Mesothelial cell of epicardium (in vitro differentiated cells): ENCODE measurements at places on chromosomes 2 and 18. TPM values are rescaled to one million over a fixed set of nuclear protein-coding genes. Genes with fewer than 3 reads are reported as not detected.

GRCh38 chr18:57837917-57838548 lies 34.9 kb upstream of the ATP8B1 start:
- peaks cover under 1% of the 10 kb centered on the region for H3K4me1 ChIP-seq
- no peak overlapping the region for H3K27ac ChIP-seq
- H3K4me3 ChIP-seq, result no peak overlapping the region
- no peaks in the 10 kb centered on the region for H3K27me3 ChIP-seq

DNA sequence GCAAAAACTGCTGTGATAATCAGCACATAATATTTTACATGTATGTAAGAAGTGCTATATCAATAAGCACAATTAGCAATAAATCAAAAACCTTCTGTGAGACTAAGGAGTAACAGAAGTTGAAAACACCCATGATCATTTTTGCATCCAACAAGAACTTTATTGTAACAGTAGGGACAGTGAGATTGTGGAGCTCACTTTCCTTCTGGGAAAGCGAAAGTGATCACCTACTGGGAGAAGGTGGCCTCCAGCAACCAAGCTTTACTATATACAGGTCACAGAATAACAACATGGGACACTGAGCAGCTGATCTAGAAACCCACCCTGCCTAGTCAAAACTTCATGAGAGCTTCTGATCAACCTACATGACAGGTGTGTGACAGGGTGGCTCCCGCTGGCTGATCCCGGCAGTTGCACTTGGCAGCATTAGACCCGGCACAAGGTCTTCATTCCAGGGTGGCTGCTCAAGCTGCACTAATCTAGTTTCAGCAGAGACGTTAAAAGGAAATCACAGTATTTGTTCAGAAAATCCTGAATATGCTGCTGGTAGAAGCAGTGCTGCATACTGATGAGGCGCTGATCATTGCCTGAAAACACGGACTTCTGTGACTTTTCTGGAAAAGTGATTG lies 63.5 kb upstream of the ARL5A start:
- peaks cover 16% of the 10 kb centered on the region for H3K4me1 ChIP-seq
- H3K36me3 ChIP-seq, result peaks cover 5% of the 10 kb centered on the region
- no peaks in the 10 kb centered on the region for H3K27me3 ChIP-seq
- no peak overlapping the region for H3K27ac ChIP-seq
- no peak overlapping the region for H3K4me3 ChIP-seq

IL1RL2 gene
- 0.40 TPM in 1 of 3 replicates, not detected in the others for total RNA-seq

DNA sequence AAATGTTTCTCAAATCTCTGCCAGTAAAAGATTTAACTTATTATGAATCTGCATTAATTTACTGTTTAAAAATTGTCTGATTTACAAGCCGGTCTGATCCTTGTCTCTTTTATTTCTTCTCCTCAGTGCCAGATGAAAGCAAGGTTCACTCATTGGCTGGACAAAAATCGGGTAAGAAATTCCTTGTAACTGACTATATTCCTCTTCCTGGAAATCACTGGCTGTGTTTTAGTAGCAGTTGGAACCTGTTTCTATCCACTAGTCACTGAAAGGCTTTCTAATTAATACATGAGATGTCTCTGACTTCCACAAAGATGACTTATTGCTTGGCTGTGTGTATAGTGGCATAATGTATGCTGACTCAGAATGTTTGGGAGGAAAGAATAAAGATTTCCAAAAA lies 436.6 kb upstream of the NRP2 start:
- H3K4me1 ChIP-seq, result peaks cover 10% of the 10 kb centered on the region
- DNase-seq, result no peak
- peak overlapping the region; percentile 52 for H3K27ac ChIP-seq
- no peak overlapping the region for H3K4me3 ChIP-seq
- H3K27me3 ChIP-seq, result no peaks in the 10 kb centered on the region

DNA sequence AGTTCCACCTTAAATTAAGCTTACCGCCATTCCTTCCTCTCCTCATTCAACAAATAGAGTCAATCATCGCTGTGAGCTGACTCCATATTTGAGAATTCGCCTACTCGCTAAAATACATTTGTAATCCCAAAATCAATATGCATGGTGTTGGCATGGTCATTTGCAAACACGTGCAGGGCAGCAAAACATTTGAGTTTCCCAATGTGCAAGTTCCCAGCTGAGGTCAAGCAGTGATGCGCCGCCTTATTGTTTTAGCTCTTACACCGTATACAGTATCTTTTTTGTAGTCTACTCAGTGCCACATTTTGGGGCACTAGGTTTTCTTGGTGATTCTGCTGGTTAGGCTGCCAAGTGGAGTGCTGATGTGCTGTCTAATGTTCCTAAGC lies 73.3 kb upstream of the MGAT4A start:
- no peak for DNase-seq
- peaks cover 12% of the 10 kb centered on the region for H3K4me1 ChIP-seq
- H3K27ac ChIP-seq, result no peak overlapping the region
- no peak overlapping the region for H3K4me3 ChIP-seq
- H3K36me3 ChIP-seq, result no peaks in the 10 kb centered on the region

ASB18 gene
- total RNA-seq, result not detected in 3 replicates

GRCh38 chr2:236252602-236253001 lies 11.6 kb downstream of the ASB18 start:
- H3K36me3 ChIP-seq, result no peaks in the 10 kb centered on the region
- no peak overlapping the region for H3K27ac ChIP-seq
- peaks cover 9% of the 10 kb centered on the region for H3K4me1 ChIP-seq
- DNase-seq, result no peak
- H3K4me3 ChIP-seq, result no peak overlapping the region
- peaks cover 5% of the 10 kb centered on the region for H3K27me3 ChIP-seq

GRCh38 chr2:98736464-98736889 lies 5.5 kb upstream of the MGAT4A start:
- no peak overlapping the region for H3K4me3 ChIP-seq
- no peak overlapping the region for H3K27ac ChIP-seq
- peaks cover 21% of the 10 kb centered on the region for H3K27me3 ChIP-seq
- no peaks in the 10 kb centered on the region for H3K36me3 ChIP-seq
- no peak for DNase-seq

DNA sequence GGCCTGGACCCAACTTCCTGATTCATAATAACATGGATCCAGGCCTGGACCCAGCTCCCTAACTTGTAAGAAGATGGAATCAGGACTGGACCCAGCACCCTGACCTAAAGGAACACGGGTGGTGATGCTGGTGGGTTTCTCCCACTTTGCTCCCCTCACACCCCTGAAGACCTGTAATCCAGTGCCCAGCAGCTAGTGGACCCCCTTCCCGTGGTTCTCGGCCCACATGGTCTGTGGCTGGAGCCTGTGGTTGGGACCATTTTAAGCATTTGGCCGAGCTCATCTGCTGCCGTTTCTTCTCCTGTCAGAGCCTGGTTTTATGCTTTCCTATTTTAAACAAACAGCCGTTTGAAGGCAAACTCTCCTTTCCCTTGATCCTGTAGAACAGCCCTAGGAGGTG lies 232.8 kb downstream of the EIPR1 start:
- no peaks in the 10 kb centered on the region for H3K27me3 ChIP-seq
- DNase-seq, result no peak
- H3K27ac ChIP-seq, result no peak overlapping the region
- no peaks in the 10 kb centered on the region for H3K4me1 ChIP-seq

GRCh38 chr2:130381619-130382018 lies 25.8 kb downstream of the PTPN18 start:
- no peaks in the 10 kb centered on the region for H3K27me3 ChIP-seq
- H3K27ac ChIP-seq, result no peak overlapping the region
- DNase-seq, result no peak
- no peaks in the 10 kb centered on the region for H3K36me3 ChIP-seq
- H3K4me1 ChIP-seq, result peaks cover 2% of the 10 kb centered on the region
- no peak overlapping the region for H3K4me3 ChIP-seq

GRCh38 chr2:240593026-240593702 lies 6.6 kb downstream of the CAPN10 start:
- peaks cover 7% of the 10 kb centered on the region for H3K4me1 ChIP-seq
- H3K27ac ChIP-seq, result no peak overlapping the region
- H3K4me3 ChIP-seq, result no peak overlapping the region
- no peak for DNase-seq

PROC gene
- total RNA-seq, result 0.24 to 0.25 TPM (median 0.25 TPM) in 3 replicates

XDH gene
- total RNA-seq, result 3.8 to 3.9 TPM (median 3.9 TPM) in 3 replicates

DNA sequence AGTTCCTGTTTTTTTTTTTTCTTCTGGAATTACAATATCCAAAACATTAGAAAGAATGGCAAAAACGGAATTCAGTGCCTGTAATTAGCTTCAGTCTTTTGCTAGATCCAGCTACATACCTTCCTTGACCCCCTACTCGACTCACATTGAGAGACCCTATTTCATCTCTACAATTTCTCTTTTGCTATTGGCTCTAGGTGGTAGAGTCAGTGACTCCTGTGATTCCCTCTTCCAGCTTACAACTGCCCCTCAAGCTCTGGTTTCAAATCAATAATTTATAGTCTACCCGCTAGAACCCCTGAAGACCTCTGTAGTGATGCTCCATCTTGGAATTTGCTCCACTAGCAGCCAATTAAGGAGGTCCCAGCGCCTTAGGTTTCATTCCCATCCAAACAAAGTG lies 125.8 kb downstream of the TMEFF2 start:
- no peaks in the 10 kb centered on the region for H3K36me3 ChIP-seq
- no peak overlapping the region for H3K4me3 ChIP-seq
- H3K4me1 ChIP-seq, result peaks cover 26% of the 10 kb centered on the region
- no peak overlapping the region for H3K27ac ChIP-seq
- no peak for DNase-seq

DNA sequence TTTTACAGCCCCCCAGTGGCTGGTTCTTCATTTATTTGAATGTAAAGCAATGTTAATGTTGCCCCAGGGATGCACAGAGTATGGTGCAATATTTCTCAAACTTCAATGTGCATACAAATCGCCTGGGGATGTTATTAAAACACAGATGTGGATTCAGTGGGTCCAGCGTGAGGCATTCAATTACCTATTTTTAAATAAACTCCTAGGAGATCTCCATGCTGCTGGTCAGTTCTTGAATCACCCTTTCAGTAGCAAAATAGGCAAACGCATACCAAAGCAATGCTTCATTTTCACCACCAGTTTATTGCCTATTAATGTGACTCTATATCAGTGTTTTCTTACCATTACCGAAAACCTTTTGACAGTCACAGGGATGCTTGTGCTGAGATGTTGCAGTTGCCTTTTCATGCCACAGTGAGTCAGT lies 530.7 kb downstream of the CBLN2 start:
- H3K4me3 ChIP-seq, result no peak overlapping the region
- no peak for DNase-seq
- peaks cover 4% of the 10 kb centered on the region for H3K4me1 ChIP-seq
- no peak overlapping the region for H3K27ac ChIP-seq

DNA sequence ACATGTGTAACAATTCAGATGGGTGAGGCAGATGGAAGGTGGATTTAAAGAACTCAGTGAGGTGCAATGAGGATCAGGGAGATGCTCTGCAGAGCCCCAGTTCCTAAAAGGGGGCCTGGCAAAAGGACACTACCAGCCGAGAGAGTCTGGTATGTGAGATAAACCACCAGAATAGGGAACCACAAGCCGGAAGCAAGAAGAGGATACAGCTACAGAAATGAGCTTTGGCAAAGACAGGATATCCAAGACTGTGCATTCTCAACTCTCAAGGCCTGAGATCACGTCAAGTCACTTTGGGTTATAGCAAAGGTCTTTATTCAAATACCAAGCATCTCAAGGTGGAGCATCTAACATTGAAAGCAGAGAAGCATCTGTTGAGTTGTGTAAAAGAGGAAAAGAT lies 293.5 kb downstream of the ARHGAP15 start:
- no peak overlapping the region for H3K27ac ChIP-seq
- no peaks in the 10 kb centered on the region for H3K36me3 ChIP-seq
- no peaks in the 10 kb centered on the region for H3K4me1 ChIP-seq
- no peak overlapping the region for H3K4me3 ChIP-seq

GRCh38 chr2:101775092-101775491 lies 77.6 kb downstream of the MAP4K4 start:
- H3K4me1 ChIP-seq, result peaks cover 46% of the 10 kb centered on the region
- H3K27ac ChIP-seq, result no peak overlapping the region
- no peaks in the 10 kb centered on the region for H3K27me3 ChIP-seq

- DNase-seq, result no peak
- no peak overlapping the region for H3K27ac ChIP-seq
- H3K36me3 ChIP-seq, result peaks cover 10% of the 10 kb centered on the region
- H3K27me3 ChIP-seq, result no peaks in the 10 kb centered on the region
- no peak overlapping the region for H3K4me3 ChIP-seq
- H3K4me1 ChIP-seq, result peaks cover 10% of the 10 kb centered on the region
Observed at GRCh38 chr2:186308347-186308746, 177.7 kb upstream of the ZC3H15 start.

GRCh38 chr2:183214680-183215079 lies 90.4 kb downstream of the NUP35 start:
- no peak overlapping the region for H3K27ac ChIP-seq
- peaks cover 3% of the 10 kb centered on the region for H3K4me1 ChIP-seq
- no peak for DNase-seq
- H3K4me3 ChIP-seq, result no peak overlapping the region
- peaks cover 6% of the 10 kb centered on the region for H3K36me3 ChIP-seq
- no peaks in the 10 kb centered on the region for H3K27me3 ChIP-seq

DNA sequence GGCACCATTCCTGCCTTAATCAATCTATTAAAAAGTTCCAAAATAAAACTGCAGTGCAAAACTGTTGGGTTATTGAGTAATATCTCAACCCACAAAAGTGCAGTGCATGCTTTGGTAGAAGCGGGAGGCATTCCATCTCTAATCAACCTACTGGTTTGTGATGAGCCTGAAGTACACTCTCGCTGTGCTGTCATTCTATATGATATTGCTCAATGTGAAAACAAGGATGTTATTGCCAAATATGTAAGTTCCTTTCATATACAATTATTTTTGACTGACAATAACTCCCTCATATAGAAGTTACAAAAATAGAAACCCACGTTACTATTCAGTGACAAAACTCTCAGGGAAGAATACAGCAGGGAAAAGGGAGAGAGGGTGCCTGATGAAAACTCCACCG lies 43.0 kb downstream of the OSGEPL1 start:
- DNase-seq, result no peak
- no peak overlapping the region for H3K4me3 ChIP-seq
- H3K27me3 ChIP-seq, result no peaks in the 10 kb centered on the region
- H3K4me1 ChIP-seq, result no peaks in the 10 kb centered on the region
- H3K36me3 ChIP-seq, result peaks cover 4% of the 10 kb centered on the region

DNA sequence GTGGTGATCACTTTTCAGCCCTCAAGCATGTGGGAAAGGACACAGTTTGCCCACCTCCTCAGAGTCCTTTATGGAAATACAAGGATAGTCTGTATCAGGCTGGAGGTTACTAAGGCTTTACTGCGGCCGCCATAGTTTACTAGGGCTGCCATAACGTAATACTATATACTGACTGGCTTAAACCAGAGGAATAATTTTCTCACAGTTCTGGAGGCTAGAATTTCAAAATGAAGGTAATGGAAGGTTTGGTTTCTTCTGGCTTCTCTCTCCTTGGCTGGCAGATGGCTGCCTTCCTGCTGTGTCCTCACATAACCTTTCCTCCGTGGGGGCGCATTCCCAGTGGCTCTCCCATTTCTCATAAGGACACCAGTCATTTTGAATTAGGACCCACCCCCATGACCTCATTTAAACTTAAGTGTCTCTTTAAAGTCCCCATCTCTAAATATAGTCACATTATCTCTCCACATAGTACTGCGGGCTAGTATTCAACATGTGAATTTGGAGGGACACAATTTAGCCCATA lies 12.5 kb upstream of the ATIC start:
- H3K36me3 ChIP-seq, result peaks cover 10% of the 10 kb centered on the region
- no peak overlapping the region for H3K4me3 ChIP-seq
- H3K27me3 ChIP-seq, result no peaks in the 10 kb centered on the region
- H3K27ac ChIP-seq, result no peak overlapping the region
- no peaks in the 10 kb centered on the region for H3K4me1 ChIP-seq

- peaks cover 17% of the 10 kb centered on the region for H3K4me1 ChIP-seq
- no peak for DNase-seq
- H3K27ac ChIP-seq, result no peak overlapping the region
- peaks cover 37% of the 10 kb centered on the region for H3K36me3 ChIP-seq
- no peaks in the 10 kb centered on the region for H3K27me3 ChIP-seq
Observed at GRCh38 chr2:64092502-64092901, 51.7 kb downstream of the PELI1 start.

- H3K4me3 ChIP-seq, result no peak overlapping the region
- no peak overlapping the region for H3K27ac ChIP-seq
- H3K4me1 ChIP-seq, result peaks cover 12% of the 10 kb centered on the region
Observed at GRCh38 chr2:72813841-72814240, 12.0 kb downstream of the EXOC6B start.
